ENCODE measurements at places on chromosomes 3 and 15. TPM values are rescaled to one million over a fixed set of nuclear protein-coding genes. Genes with fewer than 3 reads are reported as not detected.

DNA sequence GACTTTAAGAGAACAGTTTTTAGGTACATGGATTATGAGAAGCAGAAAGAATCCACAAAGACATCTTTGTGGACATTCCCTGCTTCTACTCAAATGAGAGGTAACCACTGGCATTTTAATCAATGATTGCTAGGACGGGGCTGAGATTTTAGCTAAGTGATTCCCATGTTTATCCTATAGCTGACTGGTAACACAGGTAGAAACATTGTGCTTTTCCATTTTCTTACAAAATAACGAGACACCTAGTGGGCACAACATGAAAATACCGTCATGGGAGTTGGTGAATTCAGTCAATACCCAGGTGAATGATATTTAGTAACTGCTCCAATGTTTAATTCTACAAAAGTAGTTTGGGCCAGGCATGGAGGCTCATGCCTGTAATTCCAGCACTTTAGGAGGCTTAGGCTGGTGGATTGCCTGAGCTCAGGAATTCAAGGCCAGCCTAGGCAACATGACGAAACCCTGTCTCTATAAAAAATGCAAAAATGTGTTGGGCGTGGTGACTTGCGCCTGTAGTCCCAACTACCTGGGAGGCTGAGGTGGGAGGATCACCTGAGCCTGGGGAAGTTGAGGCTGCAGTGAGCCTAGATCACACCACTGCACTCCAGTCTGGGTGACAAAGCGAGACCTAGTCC, 37.2 kb upstream of the DENND4A start:
- DNase-seq = no peak

- no peak for DNase-seq
Measured at GRCh38 chr15:69071260-69071659, 56.8 kb downstream of the NOX5 start.

DNA sequence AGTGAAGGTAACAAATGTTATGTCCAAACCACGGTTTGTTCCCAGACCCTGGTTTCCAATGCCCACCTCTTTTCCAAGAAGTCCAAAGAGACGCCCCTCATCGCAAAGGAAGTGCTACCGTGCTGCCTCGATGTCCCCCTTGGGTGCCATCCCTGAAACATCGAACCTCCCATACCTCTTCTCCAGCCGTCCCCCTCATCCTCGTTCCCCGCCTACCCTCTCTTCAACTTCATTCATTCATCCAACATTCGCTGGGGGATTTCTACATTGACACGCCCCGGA, 467 bp downstream of the TIPIN start:
- DNase-seq = no peak

- DNase-seq = no peak
Measured at GRCh38 chr15:94206463-94207167, 24.7 kb upstream of the MCTP2 start.

GRCh38 chr3:52237657-52238172, 1.2 kb downstream of the TWF2 start:
- DNase-seq = peak; percentile 86

GRCh38 chr3:136444581-136444980, 194.4 kb downstream of the PCCB start:
- no peak for DNase-seq

GRCh38 chr3:45479621-45480035, 91.3 kb downstream of the LARS2 start:
- no peak for DNase-seq

DNA sequence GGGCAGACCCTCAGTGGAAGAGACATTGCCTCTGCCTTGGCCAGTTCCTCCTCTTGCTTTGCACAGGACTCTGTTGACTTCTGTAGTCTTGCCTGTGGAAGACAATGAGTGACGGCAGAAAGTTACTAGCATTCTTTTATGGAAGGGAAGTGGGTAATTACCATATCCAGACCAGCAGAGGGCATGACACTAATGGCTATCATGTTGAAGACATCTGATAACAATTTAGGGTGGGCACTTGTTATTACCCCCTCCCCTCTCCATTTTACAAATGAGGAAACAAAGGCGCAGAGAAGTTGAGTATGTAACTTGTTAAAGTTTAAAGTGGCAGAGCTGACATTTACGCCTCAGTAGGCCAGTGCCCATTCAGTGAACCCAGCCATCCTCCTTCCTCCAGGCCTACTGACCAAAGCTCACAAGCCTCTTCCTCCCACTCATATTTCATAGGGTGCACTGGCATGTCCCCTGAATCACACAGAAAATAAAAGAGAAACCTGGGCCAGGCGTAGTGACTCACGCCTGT, 48.2 kb upstream of the FMN1 start:
- no peak for DNase-seq

GRCh38 chr3:125670945-125671344, 75.6 kb upstream of the OSBPL11 start:
- no peak for DNase-seq

- no peak for DNase-seq
Measured at GRCh38 chr3:24439021-24439420, 55.6 kb downstream of the THRB start.

DNA sequence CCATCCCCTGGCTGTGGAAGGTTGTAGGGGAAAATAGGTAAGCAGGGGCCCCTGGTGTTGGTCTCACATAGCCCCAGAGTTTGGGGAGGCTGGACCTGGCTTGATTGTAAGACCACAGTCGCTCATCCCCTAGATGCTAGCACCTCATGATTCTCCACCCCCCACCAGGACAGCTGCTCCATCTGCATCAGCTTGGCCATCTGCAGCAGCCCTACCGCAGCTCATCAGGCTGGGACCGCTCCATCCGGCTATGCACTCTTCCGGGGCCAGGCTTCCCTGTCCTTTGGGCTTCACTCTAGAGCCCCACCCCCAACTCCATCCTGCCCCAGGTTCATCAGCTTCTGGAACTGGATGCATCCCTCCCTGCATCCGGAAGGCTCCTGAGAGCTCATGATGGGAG, 12.6 kb downstream of the SCN5A start:
- no peak for DNase-seq

DNA sequence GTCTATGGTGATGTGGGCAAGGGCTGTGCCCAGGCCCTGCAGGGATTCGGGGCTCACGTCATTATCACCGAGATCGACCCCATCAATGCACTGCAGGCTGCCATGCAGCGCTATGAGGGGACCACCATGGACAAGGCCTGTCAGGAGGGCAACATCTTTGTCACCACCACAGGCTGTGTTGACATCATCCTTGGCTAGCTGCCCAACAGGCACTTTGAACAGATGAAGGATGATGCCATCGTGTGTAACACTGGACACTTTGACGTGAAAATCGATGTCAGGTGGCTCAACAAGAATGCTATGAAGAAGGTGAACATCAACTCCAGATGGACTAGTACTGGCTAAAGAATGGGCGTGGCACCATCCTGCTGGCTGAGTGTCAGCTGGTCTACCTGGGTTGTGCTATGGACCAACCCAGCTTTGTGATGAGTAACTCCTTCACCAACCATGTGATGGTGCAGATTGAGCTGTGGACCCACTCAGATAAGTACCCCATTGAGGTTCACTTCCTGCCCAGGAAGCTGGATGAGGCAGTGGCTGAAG, 6.1 kb upstream of the USP8 start:
- no peak for DNase-seq

The CHCHD4 gene
- 37.6 TPM for total RNA-seq

The SIAH2 gene
- total RNA-seq = 23.0 TPM

The WNT7A gene
- not detected for total RNA-seq

The IL16 gene
- total RNA-seq = 3.8 TPM
